ENCODE measurements at places on chromosomes 2 and 18. TPM values are rescaled to one million over a fixed set of nuclear protein-coding genes. Genes with fewer than 3 reads are reported as not detected.

Gene PROKR1
- total RNA-seq, result 2.2 TPM

Gene PLGLB1
- total RNA-seq, result 8.9 TPM

Gene SERPINB4
- not detected for total RNA-seq

Gene MAP3K19
- not detected for total RNA-seq

Gene ICA1L
- 39.4 TPM for total RNA-seq

Gene LBX2
- 1.6 TPM for total RNA-seq

Gene STAM2
- 50.4 TPM for total RNA-seq

Gene FAM124B
- total RNA-seq, result 0.95 TPM

DNA sequence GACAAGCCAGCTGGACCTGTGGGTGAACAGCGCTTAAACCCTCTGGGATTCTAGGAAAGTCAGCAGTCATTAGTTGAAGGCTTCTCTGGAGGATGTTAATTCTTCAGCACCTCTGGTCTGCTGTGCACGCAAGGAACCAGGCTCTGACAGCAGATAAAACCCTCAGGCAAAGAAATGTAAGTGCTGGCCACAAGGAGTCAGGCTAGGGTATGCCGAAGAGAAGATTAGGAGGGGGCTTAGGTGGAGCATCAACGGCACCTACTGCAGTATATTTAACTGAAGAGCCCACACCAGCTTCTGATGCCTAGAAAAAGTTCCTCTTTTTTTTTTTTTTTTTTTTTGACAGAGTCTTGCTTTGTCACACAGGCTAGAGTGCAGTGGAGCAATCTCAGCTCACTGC is 304.2 kb upstream of the MC4R start:
- no peak overlapping the region for H3K27ac ChIP-seq
- no peak overlapping the region for H3K4me3 ChIP-seq
- no peak for DNase-seq
- H3K27me3 ChIP-seq, result no peaks in the 10 kb centered on the region
- H3K36me3 ChIP-seq, result no peaks in the 10 kb centered on the region

DNA sequence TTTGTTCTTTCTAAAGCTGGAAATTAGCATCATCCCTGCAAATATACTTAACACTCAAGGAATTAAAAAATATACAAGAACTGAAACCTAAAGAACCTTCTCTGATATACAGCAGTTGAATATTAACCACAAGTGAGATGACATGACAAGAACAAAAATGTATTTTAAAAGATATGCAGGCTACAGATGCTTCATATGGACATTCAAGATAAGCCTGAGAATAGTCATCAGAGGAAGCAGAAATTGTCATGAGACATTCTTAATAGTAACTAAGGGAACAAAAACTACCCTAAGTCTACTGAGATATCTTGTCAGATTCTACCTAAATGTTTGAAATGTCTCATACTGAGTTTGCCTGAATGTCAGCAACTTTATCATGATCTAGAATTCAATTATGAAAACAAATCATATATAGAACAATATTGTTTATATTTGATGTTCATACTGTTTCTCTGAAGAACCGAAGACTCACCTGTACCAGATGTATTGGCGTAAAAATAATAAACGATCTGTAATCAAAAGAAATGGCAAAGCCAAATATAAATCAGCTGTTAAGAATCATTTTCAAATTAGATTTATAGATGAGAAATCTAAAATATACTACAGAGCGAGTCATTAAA is 4.7 kb downstream of the NBAS start:
- H3K27me3 ChIP-seq, result no peaks in the 10 kb centered on the region
- DNase-seq, result no peak
- peaks cover 15% of the 10 kb centered on the region for H3K4me1 ChIP-seq
- H3K27ac ChIP-seq, result no peak overlapping the region
- no peaks in the 10 kb centered on the region for H3K36me3 ChIP-seq

DNA sequence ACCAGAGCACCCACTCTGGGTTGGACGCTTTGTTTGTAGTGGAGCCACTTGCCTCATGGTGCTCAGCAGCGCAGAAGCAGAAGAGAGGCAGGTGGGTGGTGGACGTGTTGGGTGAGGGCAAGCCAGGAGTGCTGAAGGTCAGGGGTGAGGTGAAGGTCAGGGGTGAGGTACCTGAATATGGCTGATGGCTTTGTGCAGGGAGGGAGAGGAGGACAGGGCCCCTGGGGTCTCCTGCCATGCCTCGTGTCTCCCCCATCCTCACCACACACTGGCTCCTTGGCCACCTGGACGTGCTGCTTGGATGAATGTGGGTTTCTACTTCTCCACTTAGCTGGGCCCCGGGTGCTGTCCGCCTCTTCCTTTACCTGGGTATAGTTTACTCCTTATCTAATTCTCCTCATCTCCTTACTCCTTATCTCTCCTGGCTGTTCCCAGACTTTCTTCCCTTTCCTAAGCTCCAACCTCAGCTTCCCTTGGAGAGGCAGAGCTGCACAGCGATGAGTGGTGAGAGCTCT is 68.1 kb downstream of the DYSF start:
- H3K4me1 ChIP-seq, result no peaks in the 10 kb centered on the region
- H3K27ac ChIP-seq, result no peak overlapping the region
- H3K36me3 ChIP-seq, result no peaks in the 10 kb centered on the region
- H3K27me3 ChIP-seq, result no peaks in the 10 kb centered on the region

- H3K4me1 ChIP-seq, result peaks cover 26% of the 10 kb centered on the region
- H3K4me3 ChIP-seq, result no peak overlapping the region
- H3K27me3 ChIP-seq, result peaks cover 8% of the 10 kb centered on the region
- H3K27ac ChIP-seq, result no peak overlapping the region
Measured at GRCh38 chr18:12403601-12404506, 3.9 kb upstream of the PRELID3A start.

DNA sequence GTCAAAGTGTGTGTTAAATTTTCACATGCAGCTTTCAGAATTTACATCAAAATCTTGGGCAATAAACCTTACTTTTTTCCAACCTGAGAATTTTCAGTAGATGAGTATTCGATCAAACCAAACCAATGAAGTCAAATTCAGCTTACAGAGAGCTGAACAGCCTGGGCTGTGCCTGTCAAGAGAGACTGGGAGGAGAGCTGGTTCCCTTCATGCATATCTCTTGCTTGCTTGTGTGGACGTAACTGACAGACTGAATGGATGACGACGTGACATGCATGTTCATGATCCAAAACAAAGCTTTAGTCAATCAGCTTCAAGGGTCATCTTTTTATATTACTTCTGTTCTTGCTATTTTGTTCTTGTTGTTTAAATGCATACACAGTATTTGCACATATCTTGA is 145.2 kb downstream of the GALNT3 start:
- no peaks in the 10 kb centered on the region for H3K36me3 ChIP-seq
- H3K4me3 ChIP-seq, result no peak overlapping the region
- no peak for DNase-seq
- no peak overlapping the region for H3K27ac ChIP-seq
- H3K4me1 ChIP-seq, result no peaks in the 10 kb centered on the region

DNA sequence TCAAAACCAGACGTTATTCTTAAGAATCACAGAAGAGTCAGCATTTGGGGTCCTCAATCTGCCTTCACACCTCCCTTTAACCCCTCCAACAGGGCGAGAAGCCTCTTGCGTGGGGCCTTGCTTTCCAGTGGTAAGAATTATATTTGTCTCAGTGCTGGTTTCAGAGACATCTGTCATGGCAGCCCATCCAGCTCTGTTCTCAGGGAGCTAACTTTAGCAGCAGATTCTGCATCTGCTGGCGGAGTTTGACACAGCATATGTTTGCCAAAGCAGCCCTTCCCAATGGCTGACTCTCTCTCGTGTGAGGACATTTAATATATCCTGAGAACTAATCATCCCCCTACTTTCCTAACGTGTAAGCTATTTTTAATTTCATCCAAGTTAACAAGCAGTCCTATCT is 91.5 kb upstream of the BCL11A start:
- DNase-seq, result no peak
- no peak overlapping the region for H3K4me3 ChIP-seq
- no peaks in the 10 kb centered on the region for H3K27me3 ChIP-seq
- no peaks in the 10 kb centered on the region for H3K4me1 ChIP-seq
- H3K36me3 ChIP-seq, result no peaks in the 10 kb centered on the region
- H3K27ac ChIP-seq, result no peak overlapping the region

GRCh38 chr18:74019864-74020263 is 127.8 kb downstream of the FBXO15 start:
- H3K27ac ChIP-seq, result no peak overlapping the region
- no peak overlapping the region for H3K4me3 ChIP-seq
- no peak for DNase-seq
- no peaks in the 10 kb centered on the region for H3K27me3 ChIP-seq

DNA sequence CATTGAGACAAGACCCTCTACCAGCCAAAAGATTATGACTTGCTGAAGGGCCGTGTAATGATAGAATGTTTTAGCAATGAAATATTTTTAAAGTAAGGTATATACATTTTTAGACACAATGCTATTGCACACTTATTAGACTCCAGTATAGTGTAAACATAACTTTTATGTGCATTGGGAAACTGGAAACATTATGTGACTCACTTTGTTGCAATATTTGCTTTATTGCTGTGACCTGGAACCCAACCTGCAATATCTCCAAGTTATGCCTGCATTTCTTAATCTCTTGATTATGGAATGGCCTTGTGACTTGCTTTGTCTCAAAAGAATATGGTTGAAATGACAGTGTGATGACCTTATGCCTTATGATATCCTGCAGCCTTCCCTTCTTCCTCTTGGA is 502.0 kb downstream of the EPHA4 start:
- H3K4me1 ChIP-seq, result no peaks in the 10 kb centered on the region
- H3K36me3 ChIP-seq, result no peaks in the 10 kb centered on the region

GRCh38 chr2:181770150-181770549 is 89.8 kb upstream of the NEUROD1 start:
- no peak overlapping the region for H3K4me3 ChIP-seq
- H3K27ac ChIP-seq, result no peak overlapping the region
- H3K36me3 ChIP-seq, result no peaks in the 10 kb centered on the region
- H3K4me1 ChIP-seq, result no peaks in the 10 kb centered on the region

GRCh38 chr18:34710934-34711333 is 836 bp downstream of the DTNA start:
- no peaks in the 10 kb centered on the region for H3K36me3 ChIP-seq
- no peak for DNase-seq
- no peaks in the 10 kb centered on the region for H3K27me3 ChIP-seq
- peak overlapping the region; percentile 81 for H3K27ac ChIP-seq

DNA sequence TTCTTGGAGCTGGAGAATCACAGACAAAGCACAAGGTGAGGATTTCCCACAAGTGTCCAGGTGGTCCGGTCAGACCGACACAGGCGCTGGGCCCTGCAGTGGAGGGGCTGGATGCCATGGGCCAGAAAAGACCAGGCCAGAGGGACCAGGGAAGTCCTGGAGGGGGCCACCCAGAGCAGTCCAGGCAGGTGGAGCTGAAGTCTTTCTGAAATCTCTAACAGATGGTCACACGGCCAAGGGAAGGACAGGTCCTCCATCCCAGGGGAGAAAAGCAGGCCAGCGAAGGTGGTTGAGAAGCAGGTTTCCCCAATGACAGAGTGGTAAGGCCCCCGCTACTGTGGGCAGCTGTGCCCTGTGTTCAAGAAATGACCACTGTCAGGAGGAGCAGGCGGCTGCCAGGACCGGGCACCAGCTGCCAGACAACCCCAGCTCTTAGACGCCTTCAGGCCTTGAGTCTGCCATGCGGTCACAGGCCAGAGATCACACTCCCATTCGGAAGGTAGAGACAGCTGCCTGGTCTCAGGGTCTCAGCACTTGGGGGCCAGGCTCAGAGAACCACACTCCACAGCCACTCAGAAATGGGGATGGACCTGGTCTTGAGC is 25.9 kb downstream of the HS1BP3 start:
- no peak for DNase-seq
- peaks cover 2% of the 10 kb centered on the region for H3K4me1 ChIP-seq
- peaks cover 7% of the 10 kb centered on the region for H3K36me3 ChIP-seq
- H3K27me3 ChIP-seq, result no peaks in the 10 kb centered on the region

- no peaks in the 10 kb centered on the region for H3K27me3 ChIP-seq
- H3K27ac ChIP-seq, result no peak overlapping the region
- no peaks in the 10 kb centered on the region for H3K36me3 ChIP-seq
- no peak overlapping the region for H3K4me3 ChIP-seq
- no peak for DNase-seq
- H3K4me1 ChIP-seq, result peaks cover 30% of the 10 kb centered on the region
Measured at GRCh38 chr18:76441002-76441667, 53.9 kb downstream of the ZNF516 start.

DNA sequence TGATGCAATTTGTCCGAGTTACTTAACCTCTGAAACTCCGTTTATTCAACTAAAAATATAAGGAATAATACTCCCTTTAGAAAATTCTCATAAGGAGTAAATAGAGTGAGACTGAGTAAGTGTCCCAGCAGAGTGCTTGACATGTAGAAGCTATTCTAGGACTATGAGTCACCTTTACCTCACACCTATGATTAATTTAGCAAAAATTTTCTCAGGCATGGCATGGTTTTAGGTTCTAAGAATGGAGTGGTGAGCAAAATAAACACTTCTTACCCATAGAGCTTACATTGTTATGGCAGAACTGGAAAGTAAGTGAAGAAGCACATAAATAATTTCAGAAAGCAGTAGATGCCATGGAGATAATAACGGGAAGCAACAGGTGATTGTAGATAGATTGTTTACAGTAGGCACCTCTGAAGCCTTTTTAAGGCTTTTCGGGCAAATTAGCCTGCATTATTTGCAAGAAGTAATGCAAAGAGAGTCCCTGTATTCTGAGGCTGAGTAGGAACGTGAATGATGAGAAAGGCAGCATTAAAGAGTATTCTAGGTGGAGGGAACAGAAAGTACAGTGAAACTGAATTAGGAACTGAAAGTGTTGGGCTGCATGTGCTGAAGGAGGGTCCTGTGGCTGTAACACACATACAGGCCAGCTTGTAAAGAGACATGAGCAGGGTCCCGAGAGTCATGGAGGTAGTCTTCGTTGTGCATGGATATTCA is 209.2 kb downstream of the ZNF407 start:
- no peak for DNase-seq
- H3K4me1 ChIP-seq, result peaks cover 18% of the 10 kb centered on the region
- no peaks in the 10 kb centered on the region for H3K36me3 ChIP-seq
- no peak overlapping the region for H3K4me3 ChIP-seq
- no peaks in the 10 kb centered on the region for H3K27me3 ChIP-seq

DNA sequence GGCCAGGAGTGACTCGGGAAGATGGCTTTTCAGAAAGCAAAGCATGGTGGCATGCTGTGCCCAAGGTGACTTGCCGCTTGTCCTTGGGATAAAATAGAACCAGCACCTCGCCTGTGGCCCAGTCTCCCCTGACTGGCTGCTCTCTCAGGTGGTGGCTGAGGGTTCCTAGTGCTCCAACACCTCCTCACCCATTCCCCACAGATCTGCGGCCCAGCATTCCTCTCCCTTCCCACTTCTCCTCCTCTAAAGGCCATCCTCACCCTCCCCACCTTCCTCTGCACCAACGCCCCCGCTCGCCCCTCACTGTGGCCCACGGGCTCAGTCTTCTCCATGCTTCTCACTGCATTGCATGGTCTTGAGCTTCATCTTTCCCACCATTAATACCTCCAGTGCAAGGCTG is 132.4 kb downstream of the PXDN start:
- no peaks in the 10 kb centered on the region for H3K36me3 ChIP-seq
- no peaks in the 10 kb centered on the region for H3K4me1 ChIP-seq
- no peak for DNase-seq
- H3K4me3 ChIP-seq, result no peak overlapping the region

- H3K36me3 ChIP-seq, result no peaks in the 10 kb centered on the region
- H3K4me3 ChIP-seq, result no peak overlapping the region
- no peaks in the 10 kb centered on the region for H3K27me3 ChIP-seq
- no peaks in the 10 kb centered on the region for H3K4me1 ChIP-seq
Measured at GRCh38 chr2:121234791-121235190, 50.2 kb downstream of the TFCP2L1 start.

GRCh38 chr18:79795446-79795845 is 2.3 kb upstream of the KCNG2 start:
- H3K27ac ChIP-seq, result no peak overlapping the region
- DNase-seq, result no peak
- peaks cover 18% of the 10 kb centered on the region for H3K4me1 ChIP-seq
- peaks cover 51% of the 10 kb centered on the region for H3K27me3 ChIP-seq
- no peak overlapping the region for H3K4me3 ChIP-seq

- no peaks in the 10 kb centered on the region for H3K27me3 ChIP-seq
- no peak overlapping the region for H3K4me3 ChIP-seq
- no peaks in the 10 kb centered on the region for H3K36me3 ChIP-seq
- DNase-seq, result no peak
- H3K27ac ChIP-seq, result no peak overlapping the region
Measured at GRCh38 chr2:199085261-199085660, 372.5 kb downstream of the SATB2 start.
